ENCODE measurements at places on chromosomes 4 and X. TPM values are rescaled to one million over a fixed set of nuclear protein-coding genes. Genes with fewer than 3 reads are reported as not detected.

DNA sequence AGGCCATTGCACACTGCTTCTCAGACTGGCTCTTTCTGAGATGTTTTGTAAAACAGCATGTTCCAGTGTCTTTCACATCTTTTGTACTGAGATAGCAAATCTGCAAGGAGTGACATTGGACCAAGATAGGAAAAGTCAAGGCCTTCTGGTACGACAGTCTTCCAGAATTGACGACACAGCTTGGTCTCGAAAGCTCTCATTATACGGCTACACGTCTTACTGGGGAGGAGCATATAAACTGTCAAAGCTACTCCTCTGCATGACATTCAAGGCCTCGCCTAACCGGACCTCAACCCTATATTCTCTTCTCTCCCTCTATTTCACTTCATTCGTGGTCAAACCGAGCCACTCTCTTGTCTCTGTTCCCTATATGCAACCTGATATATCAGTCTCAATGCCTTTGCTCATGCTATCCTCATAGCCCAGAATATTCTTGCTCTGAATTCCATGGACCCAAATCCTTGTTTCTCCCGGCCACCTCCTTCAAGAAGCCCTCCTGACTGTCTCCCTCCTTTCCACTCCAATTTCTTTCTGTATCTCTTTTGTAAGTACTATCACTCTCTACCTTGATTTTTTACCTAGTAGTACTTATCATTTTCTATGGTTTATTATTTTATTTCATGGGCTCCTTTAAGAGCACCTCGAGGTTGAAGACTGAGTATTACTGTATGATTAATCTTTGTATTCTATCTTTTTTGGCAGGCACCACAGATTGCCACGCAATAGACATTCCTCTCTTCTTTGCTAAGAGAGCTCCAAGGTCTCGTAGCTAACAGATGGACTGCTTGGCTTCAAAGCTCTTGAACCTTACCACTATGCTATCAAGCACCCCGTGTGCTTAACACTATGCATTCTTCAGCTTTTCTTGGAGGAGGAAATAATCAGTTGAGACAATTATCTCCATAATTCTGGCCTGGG, 35.1 kb downstream of the RBM47 start:
- no peak overlapping the region for H3K27ac ChIP-seq
- no peak for DNase-seq
- H3K27me3 ChIP-seq: no peaks in the 10 kb centered on the region
- H3K4me3 ChIP-seq: no peak overlapping the region
- no peaks in the 10 kb centered on the region for H3K4me1 ChIP-seq
- H3K36me3 ChIP-seq: no peaks in the 10 kb centered on the region

GRCh38 chr4:168335621-168336020, 17.1 kb upstream of the DDX60 start:
- no peaks in the 10 kb centered on the region for H3K27me3 ChIP-seq
- no peak overlapping the region for H3K4me3 ChIP-seq
- no peak overlapping the region for H3K27ac ChIP-seq
- H3K4me1 ChIP-seq: no peaks in the 10 kb centered on the region
- DNase-seq: no peak
- no peaks in the 10 kb centered on the region for H3K36me3 ChIP-seq

DNA sequence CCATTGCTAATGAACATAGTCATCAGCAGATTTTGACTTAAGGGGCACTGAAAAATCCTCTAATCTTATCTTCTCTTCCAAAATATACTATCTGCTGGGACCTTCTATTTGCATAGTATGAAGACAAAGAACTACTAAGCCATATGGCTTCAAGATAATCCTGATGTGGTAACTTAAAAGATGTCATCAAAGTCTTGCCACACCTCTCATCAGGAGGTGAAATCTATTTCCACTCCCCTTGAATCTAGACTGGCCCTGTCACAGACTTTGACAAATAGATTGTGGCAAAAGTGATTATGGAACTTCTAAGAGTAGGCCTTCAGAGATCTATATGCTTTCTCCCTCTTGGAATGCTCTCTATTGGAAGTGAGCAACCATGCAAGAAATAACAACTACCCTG, 27.3 kb upstream of the TET2 start:
- no peak for DNase-seq
- H3K27me3 ChIP-seq: no peaks in the 10 kb centered on the region
- no peak overlapping the region for H3K27ac ChIP-seq
- H3K4me1 ChIP-seq: peaks cover 6% of the 10 kb centered on the region

GRCh38 chrX:96568071-96568470, 116.6 kb upstream of the DIAPH2 start:
- no peaks in the 10 kb centered on the region for H3K36me3 ChIP-seq
- no peak overlapping the region for H3K27ac ChIP-seq
- H3K27me3 ChIP-seq: no peaks in the 10 kb centered on the region

- H3K27me3 ChIP-seq: peaks cover 22% of the 10 kb centered on the region
- DNase-seq: no peak
- H3K27ac ChIP-seq: no peak overlapping the region
- H3K36me3 ChIP-seq: no peaks in the 10 kb centered on the region
- no peak overlapping the region for H3K4me3 ChIP-seq
Measured at GRCh38 chr4:7191546-7192251, 639 bp upstream of the SORCS2 start.

DNA sequence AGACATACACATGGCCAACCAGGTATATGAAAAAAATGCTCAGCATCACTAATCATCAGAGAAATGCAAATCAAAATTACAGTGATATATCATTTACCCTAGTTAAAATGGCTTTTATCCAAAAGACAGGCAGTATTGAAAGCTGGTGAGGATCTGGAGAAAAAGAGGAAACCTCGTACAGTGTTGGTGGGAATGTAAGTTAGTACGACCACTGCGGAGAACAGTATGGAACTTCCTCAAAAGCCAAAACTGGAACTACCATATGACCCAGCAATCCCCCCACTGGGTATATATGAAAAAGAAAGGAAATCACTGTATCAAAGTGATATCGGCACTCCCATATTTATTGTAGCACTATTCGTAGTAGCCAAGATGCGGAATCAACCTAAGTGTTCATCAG, 23.4 kb downstream of the ABHD18 start:
- no peak overlapping the region for H3K4me3 ChIP-seq
- no peaks in the 10 kb centered on the region for H3K36me3 ChIP-seq
- H3K27me3 ChIP-seq: no peaks in the 10 kb centered on the region
- DNase-seq: no peak

- 0 out of 2 replicates have a peak, but pooled peaks cover 3% of the 10 kb centered on the region for H3K27me3 ChIP-seq
- H3K36me3 ChIP-seq: no peaks in the 10 kb centered on the region
- DNase-seq: peak; percentile 32
- no peaks in the 10 kb centered on the region for H3K4me1 ChIP-seq
Measured at GRCh38 chrX:135112096-135112729, 8.1 kb downstream of the ETDB start.

GRCh38 chr4:158176108-158176507, 3.3 kb upstream of the GASK1B start:
- peaks cover 30% of the 10 kb centered on the region for H3K4me1 ChIP-seq
- no peak overlapping the region for H3K27ac ChIP-seq
- peak; percentile 56 for DNase-seq
- H3K27me3 ChIP-seq: no peaks in the 10 kb centered on the region

DNA sequence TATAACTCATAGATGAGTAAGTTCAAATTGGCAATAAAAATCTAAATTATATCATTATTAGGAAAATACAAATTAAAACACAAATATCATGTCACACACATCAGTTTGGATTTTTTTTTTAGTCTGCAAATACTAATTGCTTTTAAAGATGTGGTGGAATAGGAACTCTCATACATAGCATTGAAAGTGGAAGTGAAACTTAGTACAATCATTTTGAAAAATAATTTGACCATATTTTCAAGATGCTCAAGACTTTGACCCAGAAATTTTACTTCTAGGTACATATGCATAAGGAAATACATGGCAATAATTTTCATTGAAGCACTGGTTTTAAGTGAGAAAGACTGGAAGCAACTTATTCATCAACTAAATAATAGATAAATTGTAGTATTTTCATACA, 147.5 kb upstream of the SMIM31 start:
- H3K27ac ChIP-seq: no peak overlapping the region
- H3K4me3 ChIP-seq: no peak overlapping the region
- H3K36me3 ChIP-seq: no peaks in the 10 kb centered on the region
- DNase-seq: no peak

POU4F2 gene
- total RNA-seq: not detected

DNA sequence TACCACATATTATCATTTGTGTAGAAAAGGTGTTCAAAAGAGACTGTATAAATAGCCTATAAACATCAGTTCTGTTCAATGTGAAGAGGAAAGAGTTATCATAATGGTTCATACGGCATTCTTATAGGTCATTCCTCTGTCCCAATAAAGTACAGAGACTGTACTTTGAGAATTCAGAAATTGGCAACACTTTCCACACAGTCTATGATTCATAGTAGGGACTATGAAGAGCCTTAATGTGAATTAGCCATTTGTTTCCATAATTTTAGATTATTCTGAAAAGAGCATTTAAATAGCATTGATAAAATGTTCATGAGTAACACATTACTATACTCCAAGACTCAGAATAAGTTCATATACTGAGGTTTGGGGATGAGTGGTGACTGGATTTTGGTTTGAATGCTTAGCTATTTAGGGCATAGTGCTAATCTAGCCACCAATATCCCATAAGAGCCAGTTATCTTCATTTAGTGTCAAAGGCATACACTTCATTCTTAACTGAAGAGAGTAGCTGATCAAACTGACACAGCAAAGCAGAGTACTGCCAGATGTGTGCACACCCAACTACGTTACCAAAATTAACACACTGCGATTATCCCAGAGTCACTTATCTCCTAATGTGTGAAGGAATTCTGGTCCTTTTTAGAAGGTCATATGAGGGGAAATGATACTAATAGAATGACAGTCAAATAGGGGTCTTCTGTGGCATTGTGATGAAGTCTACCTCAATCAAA, 10.2 kb downstream of the ANK2 start:
- no peak overlapping the region for H3K4me3 ChIP-seq
- no peaks in the 10 kb centered on the region for H3K27me3 ChIP-seq
- DNase-seq: no peak
- no peaks in the 10 kb centered on the region for H3K36me3 ChIP-seq

DNA sequence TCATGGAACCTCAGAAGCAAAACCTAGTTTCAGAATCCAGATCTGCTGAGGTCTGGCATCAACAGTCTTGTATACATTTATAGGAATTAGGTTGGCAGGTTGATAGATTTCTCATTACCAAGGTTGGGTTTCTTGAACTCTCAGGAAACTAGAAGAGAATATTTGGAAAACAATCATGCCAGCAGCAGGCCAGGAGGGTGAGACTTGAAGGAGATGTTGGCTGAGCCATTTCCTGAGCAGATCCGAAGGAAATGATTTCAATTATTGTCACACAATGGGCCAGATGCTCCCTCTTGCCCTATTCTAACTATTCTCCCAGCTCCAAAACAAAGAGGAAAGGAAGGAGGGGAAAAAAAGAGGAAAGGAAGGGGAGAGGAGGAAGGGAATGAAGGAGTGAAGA, 45.2 kb downstream of the SHROOM4 start:
- H3K36me3 ChIP-seq: no peaks in the 10 kb centered on the region
- H3K4me3 ChIP-seq: no peak overlapping the region
- H3K27me3 ChIP-seq: no peaks in the 10 kb centered on the region
- no peak overlapping the region for H3K27ac ChIP-seq
- H3K4me1 ChIP-seq: no peaks in the 10 kb centered on the region

LANCL3 gene
- total RNA-seq: 2.4 TPM

CPLX1 gene
- total RNA-seq: 14.5 TPM

USP17L11 gene
- 0.15 TPM for total RNA-seq

AMOT gene
- total RNA-seq: 7.7 TPM

- no peaks in the 10 kb centered on the region for H3K27me3 ChIP-seq
- DNase-seq: no peak
- no peak overlapping the region for H3K4me3 ChIP-seq
- no peak overlapping the region for H3K27ac ChIP-seq
Measured at GRCh38 chr4:176538217-176538925, 218.6 kb downstream of the SPCS3 start.

DNA sequence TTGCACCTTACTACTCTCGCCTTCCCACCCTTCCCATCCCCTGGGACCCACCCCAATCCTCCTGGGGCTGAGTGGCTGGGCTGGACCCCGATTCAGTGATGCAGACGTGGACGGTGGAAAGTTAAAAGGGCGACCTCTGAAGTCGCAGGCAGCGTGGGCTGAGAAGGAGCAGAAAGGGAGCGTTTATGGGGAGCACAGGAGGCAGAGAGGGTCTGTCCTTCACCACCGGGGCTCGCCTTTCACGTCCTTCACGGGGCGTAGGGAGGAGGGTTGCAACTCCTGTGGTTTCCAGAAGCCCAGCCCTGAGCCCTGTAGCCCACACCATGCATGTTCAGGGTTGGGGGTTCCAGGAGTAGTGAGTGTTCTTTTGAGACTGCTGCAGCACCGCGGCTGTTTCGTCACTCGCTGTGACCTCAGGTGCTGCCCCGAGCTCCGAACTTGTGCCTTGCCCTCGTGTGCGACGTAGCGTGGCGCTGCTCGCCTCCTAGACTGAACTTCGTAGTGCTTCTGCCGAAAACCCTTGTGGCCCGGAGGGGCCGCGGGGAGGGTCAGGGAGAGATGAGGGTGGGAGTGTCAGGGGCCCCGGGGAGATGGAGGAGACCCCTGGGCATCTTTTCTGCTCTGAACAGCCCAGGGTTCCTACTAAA, 1.6 kb downstream of the NHS start:
- H3K36me3 ChIP-seq: no peaks in the 10 kb centered on the region
- peak overlapping the region; percentile 62 for H3K4me3 ChIP-seq
- H3K27ac ChIP-seq: peak overlapping the region; percentile 55
- H3K27me3 ChIP-seq: no peaks in the 10 kb centered on the region

DNA sequence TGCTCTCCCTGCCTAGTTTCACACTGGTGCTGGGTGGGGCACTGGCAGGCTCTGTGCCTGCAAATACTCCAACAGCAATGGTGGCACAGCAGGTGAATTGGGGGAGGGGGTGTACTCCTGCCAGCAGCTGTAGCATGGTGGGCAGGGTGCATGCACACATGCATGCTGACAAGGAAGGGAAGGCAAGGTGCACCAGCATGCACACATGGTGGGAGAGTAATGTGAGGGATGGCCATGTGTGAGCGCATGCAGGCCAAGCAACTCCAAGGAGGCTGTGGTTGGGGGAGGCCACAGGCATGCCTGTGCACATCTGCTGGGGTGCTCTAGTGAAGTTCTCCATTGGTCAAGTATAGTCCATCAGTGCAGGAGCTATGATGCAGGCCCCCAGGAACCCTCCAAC, 54.5 kb upstream of the INPP4B start:
- H3K4me3 ChIP-seq: no peak overlapping the region
- DNase-seq: no peak
- no peaks in the 10 kb centered on the region for H3K4me1 ChIP-seq
- H3K27me3 ChIP-seq: no peaks in the 10 kb centered on the region
- H3K27ac ChIP-seq: no peak overlapping the region
- no peaks in the 10 kb centered on the region for H3K36me3 ChIP-seq

CCNA2 gene
- 75.4 TPM for total RNA-seq

TMSB15A gene
- total RNA-seq: 17.0 TPM

GRCh38 chr4:176271749-176272148, 2.7 kb upstream of the ASB5 start:
- DNase-seq: no peak
- no peak overlapping the region for H3K4me3 ChIP-seq
- H3K27ac ChIP-seq: no peak overlapping the region
- no peaks in the 10 kb centered on the region for H3K27me3 ChIP-seq
- no peaks in the 10 kb centered on the region for H3K36me3 ChIP-seq
- H3K4me1 ChIP-seq: peaks cover 5% of the 10 kb centered on the region

SLBP gene
- 101 TPM for total RNA-seq

GRCh38 chr4:119823891-119824290, 195.3 kb upstream of the PDE5A start:
- no peaks in the 10 kb centered on the region for H3K27me3 ChIP-seq
- no peaks in the 10 kb centered on the region for H3K4me1 ChIP-seq
- no peak overlapping the region for H3K27ac ChIP-seq
- no peak for DNase-seq
- H3K4me3 ChIP-seq: no peak overlapping the region
